ENCODE measurements at places on chromosomes 7 and 10. TPM values are rescaled to one million over a fixed set of nuclear protein-coding genes. Genes with fewer than 3 reads are reported as not detected.

GRCh38 chr10:48944171-48944570 lies 4.5 kb upstream of the LRRC18 start:
- DNase-seq = no peak

DNA sequence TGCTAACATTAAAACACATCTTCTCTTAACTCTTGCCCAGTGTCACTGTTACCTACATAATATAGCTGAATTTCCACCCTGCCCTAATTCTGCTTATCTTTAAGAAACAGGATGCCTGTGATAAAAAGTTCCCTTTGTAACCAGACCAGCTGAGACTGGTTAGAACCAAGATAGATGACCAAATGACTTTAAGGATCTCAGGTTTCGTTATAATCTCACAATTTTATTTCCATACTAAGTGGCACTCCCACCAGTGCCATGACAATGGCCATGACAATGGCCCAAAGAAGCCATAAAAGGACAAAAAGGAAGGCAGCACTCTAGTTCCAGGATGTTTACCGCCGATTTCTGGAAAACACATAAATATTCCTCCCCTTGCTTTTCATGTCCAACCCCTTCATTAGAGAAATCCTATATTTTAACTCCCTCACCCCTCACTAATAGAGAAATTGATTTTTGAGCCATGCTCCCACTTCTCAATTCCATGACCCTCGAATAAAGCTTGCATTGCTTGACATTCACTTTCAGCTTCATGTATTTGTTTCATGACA lies 126.1 kb downstream of the ELAPOR2 start:
- no peak for DNase-seq

The MEOX2 gene
- 1.6 TPM for total RNA-seq

GRCh38 chr7:140915935-140916555 lies 8.7 kb downstream of the BRAF start:
- DNase-seq = no peak

The PRR15 gene
- 177 TPM for total RNA-seq

- DNase-seq = peak; percentile 27
These were observed 65.2 kb downstream of the AOAH start for GRCh38 chr7:36659172-36659516.

The CABCOCO1 gene
- total RNA-seq = not detected

DNA sequence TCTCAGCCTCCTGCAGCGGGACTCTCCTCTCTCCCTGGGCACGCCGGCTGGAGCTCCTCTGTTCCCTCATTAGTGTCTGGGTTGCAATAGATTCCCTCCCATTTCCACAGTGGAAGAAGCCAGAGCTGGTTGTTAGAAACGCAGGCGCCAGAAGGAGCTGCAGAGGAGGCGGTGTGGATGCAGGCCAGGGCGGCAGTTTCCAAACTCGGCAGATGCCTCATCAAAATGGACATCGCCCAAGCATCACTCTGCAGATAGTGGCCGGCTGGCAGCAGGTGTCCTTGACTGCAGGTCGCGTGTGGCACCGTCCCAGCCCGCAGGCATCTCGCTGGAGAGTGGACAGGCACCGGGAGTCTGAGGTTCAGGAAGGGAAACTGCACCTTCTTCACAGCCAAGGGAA lies 201.8 kb downstream of the TCERG1L start:
- no peak for DNase-seq

- DNase-seq = no peak
These were observed 8.8 kb upstream of the CNOT4 start for GRCh38 chr7:135518748-135519147.

The IL2RA gene
- 1.8 TPM for total RNA-seq

The NUTM2E gene
- 0.45 TPM for total RNA-seq

- DNase-seq = no peak
These were observed 5.4 kb upstream of the HERPUD2 start for GRCh38 chr7:35700333-35700732.

The AGAP5 gene
- total RNA-seq = 8.0 TPM

The HPSE2 gene
- 2.8 TPM for total RNA-seq

GRCh38 chr7:70696201-70696754 lies 435.7 kb upstream of the GALNT17 start:
- DNase-seq = no peak

DNA sequence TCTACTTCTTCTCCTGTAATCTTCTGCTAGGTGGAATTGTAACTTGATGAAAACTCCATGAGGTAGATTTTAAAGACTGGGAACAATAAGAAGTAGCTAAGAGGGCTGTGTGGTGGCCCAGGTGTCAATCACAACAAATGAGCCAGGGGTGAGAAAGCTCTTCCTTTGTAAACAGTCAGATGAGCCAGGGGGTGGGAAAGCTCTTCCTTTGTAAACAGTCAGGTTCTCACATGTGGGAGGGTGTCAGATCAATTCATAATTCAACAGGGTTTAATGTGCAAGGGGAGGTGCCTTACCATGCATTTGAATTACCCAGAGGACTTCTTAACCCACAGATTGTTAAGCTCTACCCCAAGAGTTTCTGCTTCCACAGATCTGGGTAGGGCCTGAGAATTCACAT lies 312.4 kb upstream of the AUTS2 start:
- no peak for DNase-seq

GRCh38 chr7:46972205-46972604 lies 609.7 kb downstream of the TNS3 start:
- DNase-seq = no peak

GRCh38 chr7:5649641-5650040 lies 131.8 kb downstream of the RNF216 start:
- DNase-seq = no peak

DNA sequence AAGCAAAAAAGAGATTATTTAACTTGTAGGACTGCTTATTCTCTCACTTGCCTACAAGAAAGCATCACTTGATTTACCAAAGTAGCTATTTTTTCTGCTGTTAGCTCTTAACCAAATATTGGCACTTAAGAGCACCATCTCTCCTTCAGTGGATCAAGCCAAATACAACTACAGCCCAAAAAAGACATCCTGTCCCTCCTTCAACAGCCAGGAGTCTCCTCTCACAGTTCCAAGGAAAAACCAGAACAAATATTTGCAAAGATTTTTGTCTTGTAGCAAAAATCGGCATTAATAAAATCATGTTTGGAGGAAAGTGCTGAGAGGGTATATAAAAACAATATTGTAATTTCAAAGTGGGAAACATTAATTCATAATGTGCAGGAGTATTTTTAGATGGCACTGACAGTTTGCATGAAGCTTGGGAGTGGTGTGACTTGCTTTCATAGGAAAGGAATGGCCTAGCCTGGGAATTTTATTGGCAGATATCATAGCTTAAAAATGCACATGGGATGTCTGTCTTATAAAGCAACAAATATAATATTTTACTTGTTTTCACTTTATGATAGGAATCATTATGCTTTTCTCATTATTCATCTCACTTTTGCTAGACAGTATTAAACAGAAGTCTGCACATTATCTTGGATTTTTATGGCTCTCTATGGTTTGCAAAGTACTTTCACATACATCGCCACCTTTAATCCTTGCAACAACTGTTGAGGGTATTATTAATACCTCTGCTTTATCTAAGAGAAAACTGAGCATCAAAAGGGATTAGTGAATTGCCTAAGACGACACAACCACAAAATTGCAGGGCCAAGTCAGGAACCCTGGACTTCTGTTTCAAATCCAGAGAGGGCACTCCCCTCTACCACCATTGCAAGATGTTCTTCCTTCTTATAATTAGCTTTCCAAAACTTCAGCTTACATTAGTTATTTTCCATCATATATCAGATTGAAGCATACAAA lies 103.5 kb downstream of the AGMO start:
- DNase-seq = no peak

DNA sequence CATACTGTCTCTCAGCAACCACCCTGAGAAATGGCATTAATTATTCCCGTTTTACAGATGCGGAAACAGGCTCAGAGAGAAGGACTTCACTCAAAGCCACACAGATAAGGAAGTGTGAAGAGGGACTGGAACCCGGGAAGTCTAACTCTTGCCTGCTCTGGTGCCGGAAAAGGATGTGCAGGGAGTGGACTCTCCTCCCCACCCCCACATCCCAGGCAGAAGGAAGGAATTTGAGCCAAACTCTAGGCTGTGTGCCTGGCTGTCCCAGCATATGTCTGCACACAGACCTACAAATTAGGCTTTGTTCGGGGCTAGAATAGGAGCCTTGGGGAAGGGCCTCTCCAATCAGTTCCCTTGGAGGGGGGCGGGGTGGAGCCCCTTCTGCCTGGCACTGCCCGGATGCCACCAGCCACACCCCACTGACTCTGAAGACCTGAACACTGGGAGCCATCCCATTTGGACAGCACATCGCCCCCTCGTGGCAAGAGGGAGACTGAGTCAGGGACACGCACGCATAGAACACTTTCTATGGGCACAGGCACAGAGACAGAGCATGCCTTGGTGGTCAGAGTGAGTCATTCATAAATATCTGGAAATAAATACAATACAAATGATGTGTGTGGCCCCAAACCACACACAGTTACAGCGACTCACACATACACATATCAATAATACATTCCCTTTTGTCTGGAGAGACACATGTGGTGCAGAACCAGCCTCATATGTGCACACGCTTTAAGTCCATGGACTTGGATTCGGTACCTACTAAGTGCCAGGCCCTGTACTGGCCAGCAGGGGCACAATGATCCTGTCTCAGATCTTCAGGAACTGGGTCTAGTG lies 13.1 kb downstream of the LZTS2 start:
- peak; percentile 93 for DNase-seq

GRCh38 chr7:66919704-66920103 lies 1.3 kb upstream of the TMEM248 start:
- no peak for DNase-seq

DNA sequence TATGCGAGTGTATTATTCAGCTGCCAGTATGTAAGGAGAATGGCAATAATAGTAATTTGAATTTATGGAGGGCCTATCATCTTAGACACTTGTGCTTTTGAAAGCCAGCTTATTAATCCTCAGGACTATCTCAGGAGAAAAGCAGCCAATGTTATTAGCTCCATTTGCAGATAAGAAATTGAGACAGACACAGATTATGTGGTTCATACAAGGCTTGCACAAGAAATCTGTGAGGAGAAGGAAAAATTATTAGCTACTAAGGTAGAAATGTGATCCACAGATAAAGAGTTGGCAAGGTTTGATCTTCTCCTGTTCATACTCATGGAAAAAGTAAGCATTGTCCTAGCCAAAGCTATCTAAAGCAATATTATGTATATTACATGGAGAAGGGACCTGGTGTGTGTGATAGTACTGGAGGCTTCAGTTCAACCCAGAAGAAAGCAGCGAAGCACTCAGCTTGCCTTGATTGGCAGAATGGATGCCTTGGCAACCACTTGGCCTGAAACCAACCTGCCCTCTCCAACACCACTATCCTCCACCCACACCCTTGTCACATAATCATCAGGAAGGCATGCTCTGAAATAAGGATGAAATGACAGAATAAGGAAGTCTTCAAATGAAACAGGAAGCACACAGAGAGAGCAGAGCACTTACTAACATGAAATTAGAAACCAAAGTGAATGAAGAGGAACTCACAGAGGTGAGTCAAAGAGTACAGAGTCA lies 18.0 kb downstream of the MACC1 start:
- DNase-seq = peak; percentile 84

- no peak for DNase-seq
These were observed 35.0 kb downstream of the SH3PXD2A start for GRCh38 chr10:103820101-103821062.

DNA sequence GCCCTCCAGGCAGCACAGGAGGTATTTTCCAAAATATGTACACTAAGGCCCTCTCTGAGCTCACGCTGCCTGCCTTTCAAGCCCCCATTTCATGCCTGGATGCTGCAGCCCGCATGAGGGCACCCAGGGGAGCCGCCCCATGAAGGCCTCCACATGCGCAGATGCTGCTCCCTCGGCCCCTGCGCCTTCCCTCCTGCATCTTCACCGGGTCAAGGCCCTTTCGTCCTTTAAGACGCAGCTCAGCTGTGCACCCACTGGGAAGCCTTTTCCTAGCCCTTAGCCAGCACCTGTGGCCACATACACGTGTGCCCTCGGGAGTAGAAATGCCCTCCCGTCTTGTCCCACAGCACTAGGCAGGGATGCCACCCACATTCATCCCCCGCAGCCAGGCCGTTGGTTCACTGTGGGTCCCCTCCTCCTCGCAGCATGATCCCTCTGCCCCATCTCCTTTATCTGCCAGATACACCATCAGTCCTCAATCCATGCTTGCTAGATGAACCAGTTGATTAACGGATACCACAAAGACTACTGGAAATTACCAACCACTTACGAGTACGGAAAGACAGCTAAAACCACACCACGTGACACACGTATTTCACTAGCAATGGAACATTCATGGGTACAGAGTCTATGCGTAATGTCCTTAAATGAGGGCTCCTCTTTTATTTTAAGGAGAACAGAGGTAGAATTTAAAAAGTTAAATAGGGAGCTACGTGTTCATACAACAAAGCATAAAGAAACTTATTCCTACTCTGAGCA lies 278.0 kb downstream of the TNS3 start:
- no peak for DNase-seq

DNA sequence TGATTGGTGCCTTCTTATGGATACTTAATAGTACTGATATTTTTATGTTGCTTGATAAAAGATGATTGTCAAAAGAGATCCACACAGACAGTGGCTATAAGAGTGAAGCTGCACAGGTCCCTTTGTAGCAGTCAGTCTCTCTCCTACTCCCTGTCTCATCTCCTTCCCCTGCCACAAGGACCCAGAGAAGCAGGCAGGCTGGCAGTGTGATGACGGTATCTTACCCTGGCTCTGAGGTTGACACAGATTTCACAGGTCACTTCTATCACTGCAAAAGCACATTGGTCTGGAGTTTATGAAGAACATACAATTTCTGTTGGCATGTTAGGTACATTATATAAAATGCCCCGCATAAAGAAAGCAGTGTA lies 64.4 kb upstream of the AHR start:
- DNase-seq = no peak

DNA sequence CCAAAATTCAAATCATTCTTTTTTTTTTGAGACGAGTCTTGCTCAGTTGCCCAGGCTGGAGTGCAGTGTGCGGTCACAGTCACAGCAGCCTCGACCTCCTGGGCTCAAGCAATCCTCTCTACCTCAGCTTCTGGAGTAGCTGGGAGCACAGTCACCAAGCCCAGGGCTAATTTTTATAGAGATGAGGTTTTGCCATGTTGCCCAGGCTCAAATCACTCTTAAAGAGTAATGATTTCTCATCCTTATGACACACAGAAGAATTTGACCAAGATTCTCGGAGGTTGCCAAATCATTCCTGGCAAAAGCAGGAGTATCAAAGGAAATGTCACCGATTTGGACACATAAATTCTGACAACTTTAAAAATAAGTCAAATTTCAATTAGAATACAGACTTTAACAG lies 39.1 kb downstream of the SIRT1 start:
- no peak for DNase-seq

GRCh38 chr7:100888988-100889750 lies at the start of gene UFSP1:
TSS of gene UFSP1 (minus strand) at chr7:100889715. CDS start at chr7:100889271, 444 bp downstream.
- no peak for DNase-seq

The MAD1L1 gene
- total RNA-seq = 22.1 TPM

DNA sequence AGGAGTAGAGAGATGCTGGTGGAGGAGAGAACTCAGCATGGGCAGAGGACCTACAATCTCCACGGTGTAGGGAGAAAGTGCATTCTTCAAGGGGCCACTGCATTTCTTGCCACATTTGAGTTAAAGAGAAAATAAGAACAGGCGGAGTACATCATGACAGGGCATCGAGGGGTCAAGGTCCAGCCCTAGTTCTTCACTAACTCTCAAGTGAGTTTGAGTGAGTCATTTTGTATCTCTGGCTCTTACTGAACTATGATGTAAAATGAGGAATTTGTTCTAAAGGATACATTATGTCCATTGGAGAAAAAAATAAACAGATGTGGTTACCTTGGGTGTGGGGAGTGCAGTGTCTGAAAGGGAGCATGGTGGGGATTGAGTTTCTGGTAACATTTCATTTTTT lies 182.9 kb downstream of the XPNPEP1 start:
- DNase-seq = no peak

GRCh38 chr7:36670585-36671431 lies 53.5 kb downstream of the AOAH start:
- DNase-seq = peak; percentile 52
